ENCODE measurements at places on chromosomes 6 and 20.

- DNase-seq, result no peak
Observed at GRCh38 chr20:57111028-57111373, 155.4 kb downstream of the BMP7 start.

GRCh38 chr20:6714279-6714711, 53.2 kb upstream of the BMP2 start:
- no peak for DNase-seq

DNA sequence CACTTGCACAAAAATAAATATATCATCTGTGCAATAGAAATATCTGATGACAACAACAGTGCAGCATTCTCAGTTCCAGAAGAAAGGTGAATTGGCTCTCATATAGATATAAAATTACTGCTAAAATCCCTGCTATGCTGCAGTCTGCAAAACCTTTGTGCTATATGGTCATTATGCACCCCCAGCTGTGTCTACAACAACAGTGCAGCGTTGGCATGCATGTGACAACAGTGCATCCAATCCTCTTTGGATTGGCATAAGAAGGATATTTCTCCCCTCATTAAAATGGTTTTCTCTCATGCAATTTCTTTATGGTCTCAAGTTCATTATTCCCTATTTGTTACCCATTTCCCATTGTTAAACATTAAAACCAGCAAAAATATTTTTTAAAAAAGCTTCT, 23.1 kb downstream of the OR2B6 start:
- DNase-seq, result no peak

- DNase-seq, result no peak
Observed at GRCh38 chr6:41887331-41887751, 7.8 kb downstream of the USP49 start.

GRCh38 chr6:113631666-113632065, 225.5 kb upstream of the MARCKS start:
- no peak for DNase-seq

GRCh38 chr6:14796974-14797762, 448.7 kb upstream of the JARID2 start:
- DNase-seq, result no peak

DNA sequence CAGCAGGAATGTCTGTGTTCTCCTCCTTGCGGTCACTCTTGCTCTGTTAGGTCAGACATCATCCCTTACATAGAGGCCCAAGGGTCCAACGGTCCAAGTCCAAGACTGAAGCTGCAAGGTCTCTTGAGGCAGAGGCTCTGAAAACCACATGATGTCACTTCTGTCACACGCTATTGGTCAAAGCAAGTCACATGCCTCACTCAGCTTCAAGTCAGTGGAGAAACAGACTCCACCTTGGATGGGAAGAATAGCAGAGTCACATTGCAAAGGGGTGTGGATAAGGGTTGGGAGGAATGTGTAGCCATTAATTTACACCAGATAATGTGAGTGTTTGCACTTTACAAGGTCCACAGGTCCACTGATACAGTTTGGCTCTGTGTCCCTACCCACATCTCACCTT, 17.5 kb downstream of the SLC52A3 start:
- DNase-seq, result no peak

DNA sequence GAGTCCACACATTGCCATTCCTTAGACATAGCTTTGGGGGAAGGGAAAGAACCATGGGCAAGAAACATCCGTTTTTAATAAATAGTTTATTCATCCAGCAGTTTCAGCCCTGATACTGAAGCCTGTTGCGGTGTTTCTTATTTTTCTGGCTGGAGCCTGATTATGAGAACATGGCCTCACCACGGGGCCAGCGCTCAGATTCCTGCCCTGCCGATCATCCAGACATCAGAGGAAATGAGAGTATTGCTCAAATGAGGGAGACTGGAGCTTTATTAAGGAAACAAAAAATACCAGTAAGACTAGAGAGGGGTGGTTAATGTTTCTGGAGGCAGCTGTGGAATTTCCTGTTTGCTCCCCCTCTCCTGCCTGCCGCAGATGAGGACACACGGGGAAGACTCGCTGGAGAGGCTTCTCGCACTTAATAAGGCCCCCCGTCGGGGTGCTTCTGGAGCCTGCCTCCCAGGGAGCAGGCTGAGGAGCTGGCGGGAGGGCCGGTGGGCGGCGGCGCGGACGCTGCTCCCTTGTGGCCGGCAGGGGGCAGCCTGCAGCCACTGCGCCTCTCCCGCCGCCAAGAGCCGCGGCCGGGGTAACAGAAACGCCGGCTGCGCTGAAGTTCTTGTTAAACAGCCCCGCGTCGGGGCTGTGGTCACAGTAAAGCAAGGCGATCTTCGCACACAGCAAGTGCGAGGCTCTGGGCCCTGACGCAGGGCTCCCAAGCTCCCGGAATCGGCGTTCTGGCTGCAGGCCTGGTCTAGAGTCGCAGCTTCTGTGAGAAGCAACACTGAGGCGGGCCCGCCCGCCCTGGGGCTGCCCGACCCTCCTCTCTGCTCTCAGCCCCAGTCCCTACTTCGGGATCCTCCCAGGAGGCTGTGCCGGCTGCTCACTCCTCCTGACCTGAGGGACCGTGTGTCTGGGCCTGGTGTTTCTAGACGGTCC, 17.5 kb downstream of the LEMD2 start:
- peak; percentile 51 for DNase-seq

DNA sequence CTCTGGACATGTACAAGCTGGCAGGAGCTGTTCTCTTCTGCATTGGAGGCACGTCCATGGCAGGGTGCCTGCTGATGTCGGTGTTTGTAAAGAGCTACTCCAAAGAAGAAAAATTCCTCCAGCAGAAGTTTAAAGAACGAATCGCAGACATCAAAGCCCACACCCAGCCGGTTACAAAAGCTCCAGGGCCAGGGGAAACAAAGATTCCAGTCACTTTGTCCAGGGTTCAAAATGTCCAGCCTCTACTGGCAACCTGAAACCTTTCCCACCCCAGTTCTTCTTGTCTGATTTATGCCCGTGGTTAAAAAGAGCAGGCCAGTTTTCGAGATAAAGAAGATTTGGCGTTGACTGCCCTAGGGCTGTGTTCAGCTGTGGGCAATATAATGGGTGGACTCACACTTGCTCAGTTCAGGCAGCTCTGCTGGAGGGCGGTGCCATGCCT, 19.7 kb downstream of the NRSN1 start:
- no peak for DNase-seq

DNA sequence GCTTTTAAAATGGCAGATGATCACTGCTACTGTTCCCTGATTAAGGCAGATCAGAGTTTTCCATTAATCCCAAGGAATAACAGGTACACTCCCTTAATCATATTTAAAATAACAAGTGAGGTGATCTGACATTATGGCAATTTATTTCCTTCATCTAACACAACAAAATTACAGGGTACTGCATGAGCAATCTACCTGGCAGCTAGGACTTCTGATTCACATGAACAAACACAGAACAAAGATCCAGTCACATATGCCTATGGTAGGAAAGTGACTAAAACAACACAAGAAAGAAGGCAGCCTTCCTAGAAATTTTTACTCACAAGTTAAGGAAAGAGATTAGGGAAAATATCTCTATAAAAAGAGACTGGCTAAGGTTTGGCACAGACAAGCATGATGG, 33.2 kb downstream of the MAP7 start:
- DNase-seq, result no peak

- no peak for DNase-seq
Observed at GRCh38 chr6:132401618-132402285, 477 bp upstream of the MOXD1 start.

DNA sequence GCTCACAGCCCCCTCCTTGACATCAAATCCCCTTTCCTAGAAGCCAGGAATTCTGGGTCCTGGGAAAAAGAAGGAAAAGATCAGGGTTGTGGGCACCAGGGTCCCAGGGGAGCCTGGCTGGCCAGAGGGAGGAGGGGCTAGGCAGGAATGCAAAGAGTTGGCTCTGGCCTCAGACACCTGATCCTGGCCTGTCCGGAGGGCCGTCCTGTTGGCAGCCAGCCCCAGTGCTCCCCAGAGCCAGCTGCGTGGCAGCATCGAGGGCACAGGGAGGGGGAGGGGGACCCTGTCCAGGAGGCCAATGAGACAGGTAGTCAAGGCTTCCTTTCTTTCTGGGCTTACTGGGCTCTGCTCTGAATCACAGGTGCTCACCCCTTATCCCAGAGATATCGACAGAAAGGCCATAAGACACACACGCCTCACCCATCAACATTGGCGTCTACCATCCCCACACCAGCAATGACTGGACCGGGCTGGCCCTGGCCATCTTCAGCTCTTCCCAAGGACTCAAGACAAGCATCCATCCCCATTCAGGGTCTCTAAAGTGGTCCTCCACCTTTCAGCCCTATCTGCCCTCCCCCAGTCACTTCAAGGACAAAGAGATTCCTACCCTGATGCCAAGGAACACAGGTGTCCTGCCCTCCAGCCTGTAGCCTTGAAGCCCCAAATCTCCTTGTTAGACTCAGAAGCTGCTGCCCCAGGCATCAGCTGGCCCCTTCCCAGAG, 723 bp downstream of the COL11A2 start:
- no peak for DNase-seq

DNA sequence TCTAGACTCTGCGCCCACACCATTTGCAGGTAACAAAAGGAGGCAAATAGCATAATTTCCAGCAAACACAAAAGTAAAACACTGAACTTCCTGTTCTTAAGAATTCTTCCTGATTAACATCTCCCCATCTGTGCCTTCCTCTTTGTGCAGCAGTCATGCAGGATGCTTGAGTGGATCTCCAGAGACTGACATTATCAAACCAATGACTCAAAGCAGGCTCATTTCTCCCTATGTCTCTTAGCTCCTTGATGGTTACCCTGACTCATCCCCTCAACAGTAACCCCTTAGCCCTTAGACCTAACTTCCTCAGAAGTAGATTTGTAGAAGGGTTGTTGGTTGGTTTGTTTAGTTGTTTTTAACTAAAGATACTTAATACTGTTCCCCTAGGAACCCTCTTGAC, 137.0 kb upstream of the RIN2 start:
- DNase-seq, result no peak

- DNase-seq, result no peak
Observed at GRCh38 chr6:166408936-166409755, 26.4 kb upstream of the MPC1 start.

- DNase-seq, result no peak
Observed at GRCh38 chr6:167565884-167566599, 241.2 kb downstream of the TTLL2 start.

DNA sequence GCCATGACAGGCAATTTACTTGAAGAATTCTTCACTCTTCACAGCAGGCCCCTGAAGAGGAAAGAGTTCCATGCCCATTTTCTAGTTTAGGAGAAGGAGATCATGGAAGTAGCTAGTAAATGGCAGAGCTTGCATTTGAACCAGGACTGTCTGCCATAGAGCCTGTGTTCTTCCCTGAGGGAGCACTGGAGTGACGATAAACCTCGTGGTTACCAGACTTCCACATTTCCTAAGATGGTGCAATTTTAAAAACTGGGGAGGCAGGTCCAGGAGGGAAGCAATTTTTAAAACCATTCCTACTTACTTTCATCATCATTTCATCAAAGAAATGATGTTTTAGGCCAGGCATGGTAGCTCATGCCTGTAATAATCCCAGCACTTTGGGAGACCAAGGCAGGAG, 36.8 kb downstream of the STK35 start:
- no peak for DNase-seq

DNA sequence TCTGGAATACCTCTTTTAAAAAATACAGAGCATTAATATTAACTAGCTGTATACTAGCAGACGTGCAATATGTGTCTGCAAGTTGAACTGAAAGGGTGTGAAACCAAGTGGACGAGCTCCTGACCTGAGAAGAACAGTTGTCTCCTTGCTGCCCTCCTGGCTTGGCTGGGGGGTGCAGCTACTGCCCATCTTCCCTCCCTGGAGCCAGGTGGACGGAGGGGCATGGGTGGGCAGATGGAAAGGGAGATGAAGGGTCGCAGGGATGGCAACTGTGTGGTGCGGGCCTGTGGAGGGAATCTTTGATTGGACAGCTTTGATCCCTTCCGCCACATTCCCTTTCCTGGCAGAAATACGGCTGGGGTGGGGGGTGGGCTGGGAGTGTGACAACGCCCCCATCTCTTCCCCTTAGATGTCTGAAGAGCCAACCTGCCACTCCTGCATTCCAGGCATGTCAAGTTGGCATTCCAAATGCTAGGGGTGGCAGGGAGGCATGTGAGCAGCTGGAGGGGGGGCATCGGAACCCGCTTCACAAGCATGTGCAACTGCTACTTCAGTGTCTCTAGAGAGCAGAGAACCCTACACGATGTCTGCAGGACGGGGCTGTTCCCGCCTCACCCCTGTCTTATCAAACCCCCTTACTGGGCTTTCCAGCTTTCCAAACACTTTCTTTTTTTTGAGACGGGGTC, 37.3 kb downstream of the SRSF3 start:
- no peak for DNase-seq

DNA sequence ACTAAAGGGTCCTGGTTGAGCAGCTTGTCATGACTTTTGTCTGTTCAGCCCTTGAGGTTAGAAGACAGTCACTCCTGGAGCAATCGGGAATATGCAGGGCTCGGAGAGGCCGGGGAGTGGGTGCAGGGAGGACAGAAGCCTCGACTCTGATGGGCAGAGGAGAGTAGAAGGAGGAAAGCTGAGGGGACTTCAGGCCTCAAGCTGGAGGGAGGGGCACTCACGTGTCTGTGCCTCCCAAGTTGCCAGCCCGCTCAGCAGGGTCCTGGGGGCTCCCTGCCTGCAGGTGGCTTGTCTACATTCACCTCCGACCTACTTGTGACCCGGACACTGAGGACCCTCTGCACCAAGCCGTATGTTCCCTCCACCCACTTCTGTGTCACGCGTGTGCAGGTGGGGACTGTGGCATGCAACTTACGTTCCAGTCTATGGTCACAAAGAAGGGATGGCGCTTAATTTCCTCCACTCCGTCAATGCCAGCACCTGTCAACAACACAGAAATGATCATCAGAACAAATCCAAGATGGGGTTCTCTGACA, 86.8 kb upstream of the MPC1 start:
- no peak for DNase-seq

DNA sequence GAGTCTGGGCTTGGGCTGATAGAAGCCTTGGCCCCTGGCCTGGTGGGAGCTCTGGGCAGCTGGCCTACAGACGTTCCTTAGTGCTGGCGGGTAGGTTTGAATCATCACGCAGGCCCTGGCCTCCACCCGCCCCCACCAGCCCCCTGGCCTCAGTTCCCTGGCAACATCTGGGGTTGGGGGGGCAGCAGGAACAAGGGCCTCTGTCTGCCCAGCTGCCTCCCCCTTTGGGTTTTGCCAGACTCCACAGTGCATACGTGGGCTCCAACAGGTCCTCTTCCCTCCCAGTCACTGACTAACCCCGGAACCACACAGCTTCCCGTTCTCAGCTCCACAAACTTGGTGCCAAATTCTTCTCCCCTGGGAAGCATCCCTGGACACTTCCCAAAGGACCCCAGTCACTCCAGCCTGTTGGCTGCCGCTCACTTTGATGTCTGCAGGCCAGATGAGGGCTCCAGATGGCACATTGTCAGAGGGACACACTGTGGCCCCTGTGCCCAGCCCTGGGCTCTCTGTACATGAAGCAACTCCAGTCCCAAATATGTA, 957 bp upstream of the VEGFA start:
- DNase-seq, result no peak

- DNase-seq, result no peak
Observed at GRCh38 chr20:59351157-59352040, 51.0 kb downstream of the EDN3 start.

- DNase-seq, result no peak
Observed at GRCh38 chr6:11722805-11723631, 55.6 kb downstream of the ADTRP start.

GRCh38 chr6:142013875-142014495, 118.7 kb upstream of the GJE1 start:
- no peak for DNase-seq

GRCh38 chr6:113679051-113679450, 178.1 kb upstream of the MARCKS start:
- no peak for DNase-seq

Measured in SHP77 treated with DMSO at 0.1 percent for 48 hours (cell line).